ENCODE measurements at places on chromosomes 2 and 18.

GRCh38 chr2:46179037-46179621 lies 118.1 kb upstream of the EPAS1 start:
- DNase-seq, result no peak

- DNase-seq, result no peak
These were observed 26.9 kb upstream of the GLS start for GRCh38 chr2:190853531-190854383.

- no peak for DNase-seq
These were observed 48.2 kb downstream of the CABYR start for GRCh38 chr18:24187049-24187448.

DNA sequence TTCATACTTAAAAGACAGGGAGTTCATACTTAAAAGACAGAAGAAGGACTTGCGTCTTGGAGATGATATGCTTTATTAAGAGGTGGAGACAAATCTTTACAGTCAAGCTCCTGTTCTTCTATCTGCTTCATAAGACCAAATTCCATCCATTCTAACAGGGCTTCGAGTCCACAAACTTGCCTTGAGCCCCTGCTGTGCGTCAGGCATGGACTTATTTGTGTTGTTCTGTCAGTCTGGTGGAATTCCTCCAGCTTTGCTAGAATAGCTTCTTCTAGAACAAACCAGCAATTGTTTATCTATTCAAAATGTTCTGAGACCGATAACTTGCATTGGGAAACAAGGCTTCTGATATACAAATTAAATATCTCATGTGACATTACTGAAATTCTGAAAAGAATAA lies 73.9 kb upstream of the SOX11 start:
- DNase-seq, result no peak

DNA sequence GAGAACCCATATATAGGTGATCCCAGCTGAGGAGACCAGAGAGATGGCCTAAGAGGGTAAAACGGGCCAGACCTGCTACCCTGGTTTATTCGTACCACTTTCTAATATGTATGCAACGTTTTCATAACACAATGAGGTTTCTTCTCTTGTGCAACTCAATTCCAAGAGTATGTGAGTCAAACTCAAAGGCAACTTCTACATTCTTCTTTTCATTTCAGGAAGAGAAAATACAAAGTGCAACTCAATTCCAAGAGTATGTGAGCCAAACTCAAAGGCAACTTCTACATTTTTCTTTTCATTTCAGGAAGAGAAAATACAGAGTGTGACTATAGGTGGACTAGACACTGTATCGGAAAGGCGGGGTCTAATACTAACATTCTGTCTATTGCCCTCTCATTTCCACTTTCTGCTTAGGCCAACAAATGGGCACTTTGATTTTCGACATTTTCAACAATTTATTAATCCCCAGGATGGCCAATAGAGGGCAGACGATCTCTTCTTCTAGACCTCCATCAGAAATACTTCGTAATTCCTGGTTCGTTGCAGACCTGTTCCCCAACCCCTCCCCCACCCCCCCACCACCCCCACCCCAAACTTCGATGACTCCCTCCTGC lies 3.7 kb upstream of the CRIM1 start:
- no peak for DNase-seq

GRCh38 chr18:40179729-40180461 lies 1775.1 kb upstream of the PIK3C3 start:
- no peak for DNase-seq

GRCh38 chr2:48439102-48439501 lies 90.9 kb upstream of the STON1 start:
- DNase-seq, result no peak

GRCh38 chr2:40487602-40488001 lies 35.7 kb upstream of the SLC8A1 start:
- no peak for DNase-seq

DNA sequence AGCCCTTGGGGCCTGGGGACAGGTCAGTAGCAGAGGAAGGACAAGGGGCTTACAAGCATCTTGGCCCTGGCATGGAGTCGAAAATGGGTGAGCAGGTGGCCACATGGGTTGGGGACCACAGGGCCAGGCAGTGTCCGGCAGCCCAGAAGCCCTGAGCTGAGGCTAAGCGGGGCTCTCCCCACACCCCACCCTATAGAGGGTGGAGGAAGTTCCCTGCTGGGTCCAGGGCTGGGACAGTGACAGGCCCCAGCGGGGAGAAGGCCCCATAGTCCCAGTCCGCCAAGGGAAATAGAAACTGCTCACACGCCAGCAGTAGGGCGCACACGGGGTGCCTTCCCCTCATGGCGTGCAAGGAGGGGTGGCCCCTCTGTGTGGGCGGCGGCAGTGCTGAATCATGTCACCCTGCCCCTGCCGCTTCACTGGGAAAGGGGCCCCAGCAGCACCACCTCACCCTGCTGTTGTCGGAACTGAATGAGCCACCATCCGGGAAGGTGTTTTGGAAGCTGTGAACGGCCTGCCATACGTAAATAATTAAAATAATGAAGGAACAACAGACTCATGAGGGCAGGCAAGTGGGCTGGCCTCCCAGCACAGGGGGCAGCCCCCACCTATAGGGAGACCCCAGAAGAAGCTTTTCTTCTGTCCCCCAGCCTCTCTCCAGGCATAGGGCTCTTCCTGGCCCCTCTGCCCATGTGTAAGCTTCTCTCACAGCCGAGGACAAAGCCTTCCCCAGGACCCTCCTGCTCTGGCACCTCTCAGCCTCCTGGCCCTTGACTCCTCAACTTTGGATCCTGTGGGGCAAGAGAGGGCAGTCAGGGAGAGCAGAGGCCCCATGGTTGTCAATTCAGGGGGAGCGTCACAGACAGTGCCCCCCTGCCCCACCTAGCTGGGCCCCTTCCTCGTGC lies 12.7 kb upstream of the DUSP2 start:
- no peak for DNase-seq

DNA sequence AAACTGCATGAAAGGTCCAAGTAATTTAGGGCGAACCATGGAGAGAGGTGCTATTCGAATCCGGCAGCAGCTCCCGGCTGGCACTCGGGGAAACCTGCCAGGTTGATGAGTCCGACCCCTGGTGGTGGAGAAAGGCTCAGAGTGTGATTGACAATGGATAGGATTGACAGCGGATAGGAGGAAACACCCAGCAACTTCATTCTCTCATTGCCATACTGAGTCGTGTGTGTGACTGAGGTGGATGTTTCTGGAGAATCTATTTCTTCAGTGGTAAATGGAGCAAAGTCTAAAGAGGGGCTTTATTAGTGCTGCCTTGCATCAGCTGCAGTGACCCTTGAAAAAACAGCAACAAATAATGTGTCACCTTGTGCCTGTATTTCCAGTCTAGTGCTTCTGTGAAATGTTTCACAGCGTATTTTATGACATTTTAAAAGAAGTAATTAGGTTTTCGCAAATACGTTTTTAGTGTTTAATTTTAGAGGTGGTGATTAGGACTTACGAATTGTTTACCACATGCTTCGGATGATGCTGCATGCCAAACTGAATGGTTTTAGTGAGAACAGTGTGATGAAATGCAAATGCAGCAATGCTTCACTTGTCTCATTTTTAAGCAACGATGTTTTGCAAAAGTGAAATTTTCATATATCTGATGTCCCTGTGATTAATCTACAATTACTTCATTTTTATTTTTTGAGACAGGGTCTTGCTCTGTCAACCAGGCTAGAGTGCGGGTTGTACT lies 102.0 kb downstream of the DCDC2C start:
- peak; percentile 48 for DNase-seq

DNA sequence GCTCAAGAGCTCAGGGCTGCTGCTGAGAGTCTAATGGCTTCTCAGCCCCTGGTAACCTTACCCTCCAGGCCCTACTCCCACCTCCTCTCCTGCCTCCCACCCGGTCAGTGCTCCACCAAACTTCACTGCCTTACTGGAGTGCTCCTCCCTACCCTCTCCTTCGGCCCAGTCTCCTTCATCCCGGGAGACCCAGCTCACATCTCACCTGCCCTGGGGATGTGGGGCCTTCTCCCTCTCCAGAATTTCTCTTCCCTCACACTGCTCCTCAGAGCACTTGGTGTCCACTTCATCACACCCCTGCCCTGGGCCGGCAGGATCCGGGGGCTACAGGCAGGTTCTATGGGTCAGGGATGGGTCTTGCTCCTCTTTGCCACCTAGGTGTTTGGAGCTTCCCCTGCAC lies 21.6 kb downstream of the PTPN18 start:
- no peak for DNase-seq

- no peak for DNase-seq
These were observed 45.5 kb upstream of the NAB1 start for GRCh38 chr2:190603374-190603773.

DNA sequence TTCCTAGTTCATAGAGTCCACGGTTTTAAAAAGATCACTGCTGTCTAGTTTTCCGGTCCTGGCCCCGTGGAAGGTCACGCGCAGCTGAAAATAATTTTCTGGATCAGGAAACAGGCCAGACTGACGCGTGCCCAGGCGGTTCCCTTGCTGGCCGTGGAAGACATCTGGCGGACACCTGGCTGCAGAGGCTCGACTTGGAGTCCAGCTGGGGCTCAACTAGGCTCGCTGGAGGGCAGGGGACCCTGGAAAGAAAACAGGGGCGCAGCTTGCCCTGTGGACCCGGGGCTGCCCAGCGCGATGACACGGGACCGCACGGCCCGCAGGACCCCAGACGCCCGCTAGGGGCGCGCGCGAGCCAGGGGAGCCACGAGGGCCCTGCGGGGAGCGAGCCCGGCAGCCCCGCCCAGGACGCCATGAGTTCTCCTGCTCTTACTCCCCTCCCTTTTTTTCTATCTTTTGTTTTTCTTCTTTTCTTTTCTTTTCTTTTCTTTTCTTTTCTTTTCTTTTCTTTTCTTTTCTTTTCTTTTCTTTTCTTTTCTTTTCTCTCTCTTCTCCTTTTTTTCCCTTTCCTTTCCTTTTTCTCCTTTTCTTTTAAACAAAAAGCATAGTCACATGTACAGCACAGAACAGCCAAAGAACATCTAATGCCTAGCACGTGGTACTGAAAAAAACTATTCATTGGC lies 43.2 kb upstream of the UBE2F start:
- DNase-seq, result peak; percentile 80

DNA sequence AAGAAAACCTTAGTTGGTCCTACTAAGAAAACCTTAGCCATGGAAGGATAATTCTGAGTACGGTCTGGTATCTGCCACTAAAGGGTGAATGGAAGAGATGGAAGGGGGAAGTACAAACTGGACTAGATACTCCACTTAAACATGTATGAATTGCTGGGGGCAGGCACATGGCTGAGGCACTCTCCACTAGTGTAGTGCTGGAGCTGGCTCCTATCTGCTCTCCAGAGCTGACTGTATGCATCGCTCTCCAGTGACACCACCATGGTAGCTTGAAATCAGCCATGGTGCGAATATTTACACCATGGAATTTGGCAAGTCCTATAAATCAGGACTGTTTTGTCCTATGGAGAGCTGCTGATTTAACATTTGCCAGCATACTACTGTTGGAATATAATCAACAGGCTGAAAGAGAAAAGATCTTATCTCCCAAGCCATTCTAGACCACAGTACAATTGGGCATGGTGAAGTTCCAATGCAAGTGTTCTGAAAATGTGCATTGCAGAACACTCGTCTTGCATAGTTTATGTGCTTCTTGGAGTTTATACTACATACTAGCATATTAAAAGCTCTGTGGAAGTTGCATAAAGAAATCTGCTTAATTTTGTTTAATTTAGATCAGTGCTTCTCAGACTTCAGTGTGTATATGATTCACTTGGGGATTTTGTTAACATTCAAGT lies 277.4 kb downstream of the TDRD15 start:
- no peak for DNase-seq

DNA sequence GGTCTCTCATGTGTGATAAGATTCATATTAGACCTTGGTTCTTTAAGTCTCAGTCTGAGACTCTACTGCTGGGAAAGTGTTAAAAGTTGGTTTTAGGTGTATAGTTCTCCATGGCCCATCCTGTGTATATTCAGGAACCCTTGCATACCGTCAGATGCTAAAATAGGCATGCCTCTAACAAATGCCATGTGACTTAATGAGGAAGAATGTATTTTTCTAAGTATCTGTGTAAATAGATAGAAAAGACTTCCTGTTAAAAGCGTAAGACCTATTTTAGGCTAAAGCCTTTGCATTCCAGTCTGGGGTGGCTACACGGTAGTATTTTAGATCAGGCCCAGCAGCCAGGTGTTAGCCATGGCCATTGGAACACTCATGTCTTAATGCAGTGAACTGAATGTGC lies 73.3 kb downstream of the RHBDD1 start:
- DNase-seq, result no peak

GRCh38 chr18:44558767-44559166 lies 121.9 kb upstream of the SETBP1 start:
- DNase-seq, result no peak

DNA sequence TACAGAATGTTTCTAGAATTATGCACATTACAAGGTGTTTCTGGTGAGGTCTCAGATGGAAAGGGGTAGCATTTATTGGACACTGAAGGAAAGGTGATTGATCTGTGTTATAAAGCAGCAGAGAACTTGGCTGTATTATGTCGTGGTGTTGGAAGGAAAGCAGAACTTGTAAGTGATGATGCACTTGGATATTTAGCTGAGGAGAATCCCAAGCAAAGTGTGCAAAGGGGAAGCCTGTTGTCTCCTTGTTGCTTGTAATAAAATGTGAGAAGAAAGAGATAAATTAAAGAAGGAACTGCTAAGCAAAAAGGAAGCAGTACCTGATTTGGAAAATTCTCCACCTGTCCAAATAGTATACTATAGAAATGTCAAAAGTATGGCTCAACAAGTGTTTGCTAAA lies 12.2 kb upstream of the SCYGR5 start:
- no peak for DNase-seq

GRCh38 chr2:85861650-85862049 lies 27.1 kb downstream of the ST3GAL5 start:
- no peak for DNase-seq

GRCh38 chr2:230205034-230205433 lies 14.8 kb downstream of the SP110 start:
- DNase-seq, result no peak

DNA sequence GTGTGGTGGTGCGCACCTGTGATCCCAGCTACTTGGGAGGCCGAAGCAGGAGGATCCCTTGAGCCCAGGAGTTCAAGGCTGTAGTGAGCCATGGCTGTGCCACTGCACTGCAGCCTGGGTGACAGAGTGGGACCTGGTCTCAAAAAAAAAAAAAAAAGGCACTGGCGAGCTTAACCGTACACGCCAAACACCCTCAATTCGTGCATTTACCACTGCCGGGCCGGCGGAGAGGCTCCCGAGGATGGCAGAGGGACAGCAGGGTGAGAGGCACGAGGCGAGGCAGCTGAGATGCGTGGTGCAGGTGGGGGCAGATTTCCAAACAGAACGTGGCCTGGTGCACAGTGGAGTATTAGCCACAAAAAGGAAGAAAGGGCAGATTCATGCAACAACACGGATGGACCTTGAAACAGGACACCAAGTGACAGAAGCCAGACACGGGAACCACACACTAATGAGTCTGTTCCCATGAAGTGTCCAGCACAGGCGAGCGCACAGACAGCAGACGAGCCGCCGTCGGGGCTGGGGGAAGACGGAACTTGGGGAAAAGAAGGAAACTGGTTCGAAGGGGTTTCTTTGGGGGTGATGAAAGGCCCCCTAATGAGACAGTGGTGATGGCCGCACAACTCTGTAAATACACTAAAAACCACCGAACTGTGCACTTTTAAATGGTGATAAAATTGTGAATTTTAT lies 27.4 kb downstream of the SLC66A2 start:
- no peak for DNase-seq

GRCh38 chr2:22329211-22330154 lies 1055.5 kb upstream of the KLHL29 start:
- DNase-seq, result no peak

- no peak for DNase-seq
These were observed 389.1 kb downstream of the NYAP2 start for GRCh38 chr2:225788571-225789094.

- no peak for DNase-seq
These were observed 335.3 kb downstream of the DLGAP1 start for GRCh38 chr18:4119813-4120212.

- DNase-seq, result no peak
These were observed 36.4 kb downstream of the EMILIN2 start for GRCh38 chr18:2883076-2883735.

Data from RWPE1 (cell line).